Caco-2 (cell line): ENCODE measurements at places on chromosomes 11 and 22.
A peak's percentile ranks its signal among the peaks of the same experiment; 100 is the strongest.

GRCh38 chr11:88655196-88655595, 317.7 kb upstream of the CTSC start:
- DNase-seq, result no peak

- DNase-seq, result no peak
Measured at GRCh38 chr11:2914455-2915195, 14.6 kb downstream of the PHLDA2 start.

- DNase-seq, result peak; percentile 71
Measured at GRCh38 chr11:86671531-86672006, 847 bp downstream of the ME3 start.

DNA sequence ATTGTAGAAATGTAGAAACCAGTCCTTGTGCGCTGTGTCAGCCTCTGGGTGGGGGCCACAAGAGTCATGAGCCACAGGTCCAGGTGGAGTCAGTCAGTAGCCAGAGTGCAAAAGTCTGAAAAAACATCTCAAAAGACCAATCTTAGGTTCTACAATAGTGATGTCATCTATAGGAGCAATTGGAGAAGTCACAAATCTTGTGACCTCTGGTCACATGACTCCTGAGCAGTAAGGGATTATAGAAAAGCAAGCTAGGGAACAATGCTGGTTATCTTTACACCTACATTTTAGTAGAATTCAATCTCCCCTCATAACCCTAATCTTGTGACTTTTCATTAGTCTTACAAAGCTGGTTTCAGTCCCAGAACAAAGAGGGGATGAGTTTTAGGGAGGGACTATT, 82.7 kb downstream of the CCDC83 start:
- no peak for DNase-seq

DNA sequence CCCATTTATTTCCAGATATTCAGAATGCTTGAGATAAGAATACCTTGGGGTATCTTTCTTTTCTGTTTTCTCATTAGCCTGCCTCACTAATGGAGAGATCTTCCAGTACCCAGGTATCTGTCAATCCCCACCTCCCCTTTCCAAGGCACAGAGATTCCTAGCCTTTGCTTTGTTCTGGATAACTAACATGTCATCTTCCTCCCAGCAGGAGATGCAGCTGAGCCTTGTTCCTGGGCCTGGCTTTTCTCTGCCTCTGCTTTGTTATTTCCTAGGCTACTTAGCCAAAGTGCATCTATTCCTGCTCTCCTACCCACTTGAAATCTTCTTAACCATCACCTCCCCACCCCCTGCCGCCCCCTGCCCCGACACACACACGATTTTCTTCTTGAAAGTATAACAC, 297.1 kb downstream of the NELL1 start:
- DNase-seq, result no peak

- DNase-seq, result no peak
Measured at GRCh38 chr11:127818625-127819024, 768.7 kb downstream of the ETS1 start.

- DNase-seq, result no peak
Measured at GRCh38 chr11:24617856-24618255, 121.0 kb downstream of the LUZP2 start.

GRCh38 chr11:119625206-119625978, 103.6 kb downstream of the NECTIN1 start:
- DNase-seq, result no peak

DNA sequence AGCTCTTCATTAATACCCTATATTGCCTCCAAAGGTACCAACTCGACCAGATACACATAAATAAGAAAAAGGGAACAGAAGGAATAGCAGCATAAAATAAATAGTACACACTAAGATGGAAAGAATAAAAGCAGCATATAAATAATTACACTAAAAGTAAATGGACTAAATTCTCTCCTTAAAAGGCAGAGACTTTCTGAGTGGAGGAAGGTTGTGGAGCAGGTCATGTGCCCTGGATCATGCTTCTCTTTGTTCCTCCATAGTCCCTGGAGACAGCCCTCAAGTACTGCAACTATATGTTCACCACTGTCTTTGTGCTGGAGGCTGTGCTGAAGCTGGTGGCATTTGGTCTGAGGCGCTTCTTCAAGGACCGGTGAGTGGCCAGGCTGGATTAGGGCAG, 101.4 kb downstream of the CACNA1I start:
- DNase-seq, result no peak

DNA sequence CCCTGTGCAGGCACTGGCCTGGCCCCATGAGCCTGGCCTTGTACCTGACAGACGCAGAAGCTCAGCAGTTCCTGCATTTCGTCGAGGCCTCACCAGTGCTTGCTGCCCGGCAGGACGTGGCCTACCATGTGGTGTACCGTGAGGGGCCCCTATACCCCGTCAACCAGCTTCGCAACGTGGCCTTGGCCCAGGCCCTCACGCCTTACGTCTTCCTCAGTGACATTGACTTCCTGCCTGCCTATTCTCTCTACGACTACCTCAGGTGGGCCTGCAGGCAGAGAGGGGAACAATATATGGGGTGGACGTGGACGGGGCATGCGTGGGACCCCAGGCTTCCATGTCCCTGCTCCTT, 4.9 kb downstream of the LARGE2 start:
- DNase-seq, result no peak

DNA sequence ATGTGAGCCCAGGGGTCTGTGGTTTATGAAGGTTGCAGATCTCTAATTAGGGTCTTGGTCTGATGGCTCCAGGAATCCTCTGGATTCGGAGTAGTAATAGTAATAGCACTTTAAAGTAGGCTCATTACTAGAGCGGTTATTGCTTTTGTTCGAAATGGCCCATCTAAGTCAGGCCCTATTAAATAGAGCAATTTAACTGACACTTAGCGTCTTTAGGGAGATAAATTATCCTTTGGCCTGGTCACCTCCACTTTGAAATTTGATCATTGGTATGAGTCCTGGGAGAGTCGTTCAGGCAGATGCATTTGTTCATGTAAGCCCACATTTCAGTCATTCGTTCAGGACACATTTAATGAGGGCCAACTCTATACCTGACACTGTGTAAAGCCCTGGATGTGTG, 54.8 kb downstream of the LDLRAD3 start:
- DNase-seq, result no peak

DNA sequence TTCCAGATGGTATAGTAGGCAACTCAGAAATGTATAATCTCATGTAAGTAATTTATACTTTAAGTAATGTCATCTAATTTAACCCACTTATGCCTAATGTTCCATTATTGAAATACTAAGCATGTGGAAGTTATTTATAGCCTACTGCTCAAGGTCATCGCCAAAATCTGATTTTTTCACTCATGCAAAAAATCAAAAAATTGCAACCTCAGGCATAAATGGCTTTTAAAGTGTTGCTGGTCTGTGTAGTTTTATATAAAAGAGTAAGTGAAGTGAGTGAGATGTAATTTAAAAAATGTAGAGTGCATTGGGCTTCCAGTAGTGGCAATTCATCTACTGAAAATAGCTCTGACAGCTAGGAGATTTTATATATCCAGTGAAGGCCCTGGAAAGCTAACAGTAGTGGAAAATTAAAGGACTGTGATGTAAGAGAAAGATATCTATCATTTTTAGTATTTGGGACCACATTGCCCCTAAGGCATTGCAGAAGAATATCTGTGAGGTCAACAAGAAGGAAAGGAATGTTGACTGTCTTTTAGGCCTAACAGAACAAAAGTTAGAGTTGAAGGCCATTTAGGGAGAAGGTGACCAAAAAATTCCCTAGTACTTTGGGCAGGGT, 624.5 kb upstream of the CHORDC1 start:
- no peak for DNase-seq

DNA sequence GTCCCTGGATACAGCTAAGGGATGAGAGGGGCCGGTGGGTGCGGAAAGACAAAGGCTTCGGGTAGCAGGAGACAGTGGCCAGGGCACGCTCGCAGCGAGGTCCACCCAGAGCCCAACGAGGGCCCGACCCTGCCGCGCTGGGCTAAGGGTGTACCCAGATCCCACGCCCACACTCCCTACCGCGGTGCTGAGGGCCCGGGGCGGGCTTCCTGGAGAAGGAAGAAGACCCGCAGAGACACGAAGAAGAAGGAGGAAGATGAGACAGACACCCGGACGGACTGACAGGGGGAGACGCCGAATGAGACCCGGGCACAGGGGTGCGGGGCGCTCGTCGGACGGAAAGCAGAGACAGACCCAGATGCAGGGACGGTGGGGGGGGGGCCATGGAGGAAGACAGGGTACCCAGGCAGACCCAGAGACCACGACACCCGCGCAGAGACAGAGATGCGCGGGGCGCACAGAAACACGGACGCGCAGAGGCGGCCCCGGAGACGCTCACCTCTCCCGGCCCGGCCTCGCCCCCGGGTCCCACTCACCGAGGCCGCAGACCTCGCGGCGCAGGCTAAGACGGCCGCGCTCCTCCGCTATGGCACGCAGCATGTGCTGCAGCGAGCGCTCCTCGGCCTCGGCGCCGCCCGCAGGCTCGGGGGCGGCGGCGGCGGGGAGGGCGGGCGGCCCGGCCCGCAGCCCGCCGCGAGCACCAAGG, 437 bp downstream of the KIAA0930 start:
- DNase-seq, result no peak

GRCh38 chr11:44456544-44457300, 108.7 kb upstream of the CD82 start:
- no peak for DNase-seq

DNA sequence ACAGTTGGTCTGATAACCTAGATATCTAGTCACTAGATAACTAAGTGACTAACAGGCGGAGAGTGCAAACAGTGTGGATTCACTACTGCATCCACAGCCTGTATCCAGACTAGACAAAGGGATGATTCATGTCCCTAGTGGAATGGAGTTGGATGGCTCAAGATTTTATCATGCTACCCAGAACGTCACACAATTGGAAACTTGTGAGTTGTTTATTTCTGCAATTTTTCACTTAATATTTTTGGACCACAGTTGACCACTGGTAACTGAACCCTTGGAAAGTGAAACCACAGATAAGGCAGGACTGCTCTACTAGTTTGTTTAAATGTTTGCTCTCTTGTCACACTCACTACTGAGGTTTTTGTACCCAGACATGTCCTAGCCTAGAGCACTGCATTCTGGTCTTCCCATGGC, 76.0 kb downstream of the UBASH3B start:
- DNase-seq, result no peak

- DNase-seq, result no peak
Measured at GRCh38 chr11:21179770-21180169, 510.4 kb downstream of the NELL1 start.

- DNase-seq, result no peak
Measured at GRCh38 chr11:119957951-119958350, 180.0 kb downstream of the TRIM29 start.

DNA sequence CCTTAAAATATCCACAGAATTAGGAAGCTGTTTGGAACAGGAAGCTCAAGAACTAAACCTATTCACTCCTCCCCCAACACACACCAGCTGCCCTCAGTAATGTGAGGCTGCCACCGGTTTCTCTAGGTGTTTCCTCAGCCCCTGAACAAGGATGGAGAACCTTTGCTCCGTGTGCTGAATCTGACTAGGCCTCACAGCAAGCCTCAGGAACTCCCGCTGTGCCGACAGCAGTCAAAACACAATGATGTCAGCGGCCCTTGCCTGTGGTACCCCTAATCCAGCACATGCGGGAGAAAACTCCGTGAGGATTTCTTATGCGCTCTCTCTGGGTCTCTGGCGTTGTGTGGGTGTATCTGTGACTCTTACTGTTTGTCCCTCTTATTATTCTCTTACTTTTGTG, 153.3 kb downstream of the EFCAB6 start:
- DNase-seq, result no peak

DNA sequence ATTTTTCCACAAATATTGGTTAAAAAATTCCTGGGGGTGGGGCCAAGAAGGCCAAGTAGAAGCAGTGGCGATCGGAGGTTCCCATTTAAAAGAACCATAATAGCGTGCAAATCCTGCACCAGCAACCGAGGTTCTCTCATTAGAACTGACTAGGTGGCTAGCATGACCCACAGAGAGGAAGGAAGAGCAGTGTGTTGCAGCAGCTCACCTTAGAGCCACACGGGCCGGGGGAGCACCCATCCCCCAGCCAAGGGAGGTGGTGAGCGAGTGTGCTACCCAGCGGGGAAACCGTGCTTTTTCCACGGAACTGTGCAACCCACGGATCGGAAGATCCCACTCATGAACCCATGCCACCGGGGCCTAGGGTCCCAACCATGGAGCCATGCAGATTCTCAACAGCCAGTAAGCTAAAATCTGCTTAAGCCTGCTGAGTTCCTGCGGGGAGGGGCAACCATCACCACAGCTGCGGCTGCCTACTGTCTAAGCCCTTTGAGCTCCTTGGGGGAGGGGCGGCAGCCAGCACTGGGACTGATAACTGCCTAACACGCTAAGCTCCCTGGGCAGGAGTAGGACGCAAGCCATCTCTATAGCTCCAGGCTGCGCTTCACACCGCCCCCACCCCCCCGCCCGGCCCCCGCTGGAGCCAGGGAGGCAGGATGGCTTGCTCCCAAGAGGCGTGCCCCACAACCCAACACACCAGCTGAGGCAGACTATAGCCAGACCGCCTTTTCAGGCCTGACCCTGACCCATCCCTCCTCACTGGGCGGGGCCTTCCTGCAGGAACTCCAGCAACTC, 21.0 kb upstream of the HTATIP2 start:
- no peak for DNase-seq

DNA sequence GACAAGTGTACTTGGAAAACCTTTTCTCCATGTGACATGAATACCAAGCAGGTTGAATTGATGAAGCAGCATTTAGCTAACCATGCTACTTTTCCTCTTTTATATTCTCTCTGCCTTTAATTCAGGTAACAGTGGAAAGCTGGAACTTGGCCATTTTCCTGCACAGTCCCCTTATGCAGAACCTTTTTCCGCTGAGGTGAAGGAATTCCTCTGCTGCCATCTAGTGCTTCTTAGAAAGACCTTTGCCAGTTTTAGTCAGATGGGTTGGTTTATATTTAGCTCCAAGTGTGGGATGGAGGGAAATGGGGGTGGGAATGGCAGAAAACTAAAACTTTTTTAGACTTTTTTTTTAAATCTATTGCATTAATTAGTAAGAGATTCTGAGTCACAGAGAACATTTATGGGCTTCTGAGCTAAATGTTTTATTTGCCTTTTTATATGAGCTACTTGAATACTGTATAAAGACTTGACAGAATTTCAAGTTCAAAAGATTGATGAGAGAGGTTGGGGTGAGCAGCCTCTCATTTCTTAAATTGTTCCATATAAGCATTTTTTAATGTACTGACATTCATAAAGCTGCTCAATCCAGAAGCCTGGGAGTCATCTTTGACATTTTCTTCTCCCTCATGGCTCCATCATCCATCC, 153.9 kb upstream of the ZC3H12C start:
- DNase-seq, result peak; percentile 64

- DNase-seq, result no peak
Measured at GRCh38 chr11:75981546-75981945, 166.5 kb downstream of the UVRAG start.

DNA sequence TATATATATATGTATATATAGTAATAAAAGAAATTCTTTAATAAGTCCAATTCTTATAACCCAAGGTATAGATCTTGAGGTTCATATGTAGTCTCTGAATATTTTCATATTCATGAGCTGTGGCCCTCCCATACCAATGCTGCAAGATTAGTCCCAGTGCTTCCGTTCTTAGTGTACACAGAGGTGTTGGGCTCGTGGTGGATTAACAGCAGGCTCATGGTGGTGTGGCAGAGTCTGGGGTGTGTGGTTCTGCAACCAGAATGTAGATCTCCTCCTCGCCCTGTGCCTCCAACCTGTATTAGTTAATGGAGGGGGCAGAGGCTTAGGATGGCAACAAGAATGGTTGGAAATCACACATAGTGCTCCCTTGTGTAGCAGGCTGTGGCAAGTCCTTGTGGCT, 16.8 kb downstream of the PRDM10 start:
- no peak for DNase-seq
